NCI-H2081 treated with DMSO at 0.1 percent for 48 hours (cell line): ENCODE measurements at places on chromosomes 2 and 18.

- no peak for DNase-seq
Measured at GRCh38 chr18:22681908-22682307, 251.2 kb upstream of the RBBP8 start.

DNA sequence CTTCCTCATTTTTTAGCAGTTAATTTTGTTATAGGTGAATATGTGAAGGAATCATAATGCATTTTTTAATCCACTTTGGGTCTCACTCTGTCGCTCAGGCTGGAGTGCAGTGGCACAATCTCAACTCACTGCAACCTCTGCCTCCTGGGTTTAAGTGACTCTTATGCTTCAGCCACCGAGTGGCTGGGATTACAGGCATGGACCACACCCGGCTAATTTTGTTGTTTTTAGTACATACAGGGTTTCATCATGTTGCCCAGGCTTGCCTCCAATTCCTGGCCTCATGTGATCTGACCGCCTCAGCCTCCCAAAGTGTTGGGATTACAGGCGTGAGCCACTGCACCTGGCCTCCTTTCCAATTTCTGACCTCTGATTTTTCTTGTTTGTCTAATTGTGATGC lies 17.7 kb downstream of the SCYGR5 start:
- DNase-seq, result no peak

DNA sequence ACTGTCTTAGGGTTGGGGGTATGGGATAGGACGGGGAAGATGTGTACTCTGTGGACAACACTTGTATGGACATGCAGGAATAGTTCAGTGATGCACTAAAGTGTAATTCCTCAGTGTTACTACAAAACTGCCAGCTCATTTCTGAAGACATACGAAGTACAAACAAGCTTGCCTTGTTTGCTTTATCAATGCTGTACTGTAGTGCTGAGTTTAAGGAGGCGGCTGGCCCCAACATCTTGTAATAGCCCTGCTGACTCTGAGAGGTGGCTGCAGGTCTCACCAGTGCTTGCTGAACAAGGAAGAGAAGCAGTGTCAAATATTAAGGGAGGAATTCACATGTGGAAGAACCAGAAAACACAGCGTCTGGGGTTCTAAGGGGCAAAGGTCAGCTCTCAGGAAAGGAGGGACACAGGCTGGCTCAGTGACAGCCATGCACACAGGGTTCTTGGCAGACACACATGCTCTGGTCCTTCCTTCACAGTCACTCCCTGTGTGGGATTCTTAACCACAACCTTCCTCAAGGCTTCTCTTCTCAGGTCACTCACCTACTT lies 39.8 kb upstream of the EVA1A start:
- no peak for DNase-seq

DNA sequence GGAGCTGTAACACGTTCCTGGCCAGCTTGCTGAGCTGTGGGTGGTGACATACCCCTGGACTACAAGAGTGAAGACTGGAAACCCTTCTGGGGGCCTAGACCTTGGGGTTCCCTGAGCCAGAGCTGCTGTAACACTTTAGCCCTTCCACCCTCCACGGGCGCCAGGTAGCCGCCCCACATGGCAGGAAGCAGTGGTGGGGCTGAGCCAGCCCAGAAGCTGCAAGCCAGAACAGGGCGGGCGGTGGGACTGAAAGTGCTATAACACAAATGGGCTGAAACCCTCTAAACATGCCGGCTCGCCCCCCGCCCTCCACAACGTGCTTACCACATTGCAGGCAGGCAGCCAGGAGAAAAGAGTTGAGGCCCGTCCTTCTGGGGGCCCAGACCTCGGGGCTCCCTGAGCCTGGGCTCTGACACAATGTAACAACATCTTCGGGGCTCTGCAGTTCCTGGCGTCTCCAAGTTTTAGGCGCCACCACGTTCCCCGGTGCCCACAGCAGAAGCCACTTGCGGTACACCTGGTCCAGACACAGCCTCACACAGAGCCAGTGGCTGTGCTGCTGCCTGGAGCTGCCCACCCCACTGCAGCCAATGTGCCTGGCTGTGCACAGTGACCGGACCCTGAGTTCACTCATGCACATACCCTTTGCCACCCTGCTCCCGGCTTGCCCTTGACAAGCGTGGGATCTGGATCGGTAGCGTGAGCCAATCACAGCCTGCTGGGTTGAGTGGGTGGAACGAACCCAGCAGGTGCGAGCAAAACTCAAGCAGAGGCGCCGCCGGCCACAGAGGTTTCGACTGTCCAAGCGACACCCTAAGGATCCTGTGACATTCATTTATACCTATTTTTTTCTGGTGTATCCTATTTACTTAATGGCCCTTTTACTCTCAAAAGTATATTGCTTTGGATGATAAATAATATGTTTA lies 127.4 kb upstream of the FHL2 start:
- DNase-seq, result no peak

GRCh38 chr18:78247615-78248289 lies 731.9 kb upstream of the SALL3 start:
- no peak for DNase-seq

DNA sequence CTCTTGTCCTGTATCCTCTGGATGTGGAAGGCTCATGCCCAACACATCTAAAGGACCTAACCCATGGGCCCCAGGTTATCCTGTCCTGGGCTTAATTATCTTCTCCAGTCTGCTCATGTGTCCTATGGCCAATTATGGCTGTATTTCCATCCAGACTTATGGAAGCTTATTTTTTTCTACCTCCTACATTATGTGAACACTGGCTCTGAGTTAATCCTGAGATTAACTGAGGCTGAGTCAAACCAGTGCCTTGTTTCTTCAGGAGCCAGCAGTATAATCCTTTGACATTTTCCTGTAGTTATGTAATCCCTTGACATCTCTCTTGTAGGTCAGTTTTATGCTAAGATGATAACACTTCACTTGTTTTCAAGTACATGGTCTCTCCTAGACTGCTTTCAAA lies 213.6 kb downstream of the PMAIP1 start:
- no peak for DNase-seq

- DNase-seq, result no peak
Measured at GRCh38 chr2:198293281-198293680, 488.9 kb downstream of the PLCL1 start.

DNA sequence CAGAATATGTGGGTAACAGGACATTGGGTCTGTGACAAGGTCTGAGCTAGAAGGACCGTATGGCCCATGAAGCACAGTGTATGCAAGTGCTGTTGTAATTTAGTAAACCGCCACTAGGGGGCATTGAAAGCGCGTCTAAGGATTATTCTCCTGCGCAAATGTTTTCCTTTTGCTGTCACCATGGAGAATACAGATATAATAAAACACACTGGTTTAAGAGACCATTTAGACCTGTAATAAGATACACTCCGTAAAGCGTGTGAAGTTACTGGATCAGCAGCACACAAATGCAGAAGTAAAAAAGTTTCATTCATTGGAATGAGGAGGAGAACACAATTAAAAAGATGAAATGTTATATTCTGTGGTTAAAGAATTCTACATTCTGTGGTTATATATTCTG lies 272.4 kb downstream of the AGAP1 start:
- peak; percentile 60 for DNase-seq

- DNase-seq, result no peak
Measured at GRCh38 chr2:150007815-150008430, 420.3 kb upstream of the MMADHC start.

DNA sequence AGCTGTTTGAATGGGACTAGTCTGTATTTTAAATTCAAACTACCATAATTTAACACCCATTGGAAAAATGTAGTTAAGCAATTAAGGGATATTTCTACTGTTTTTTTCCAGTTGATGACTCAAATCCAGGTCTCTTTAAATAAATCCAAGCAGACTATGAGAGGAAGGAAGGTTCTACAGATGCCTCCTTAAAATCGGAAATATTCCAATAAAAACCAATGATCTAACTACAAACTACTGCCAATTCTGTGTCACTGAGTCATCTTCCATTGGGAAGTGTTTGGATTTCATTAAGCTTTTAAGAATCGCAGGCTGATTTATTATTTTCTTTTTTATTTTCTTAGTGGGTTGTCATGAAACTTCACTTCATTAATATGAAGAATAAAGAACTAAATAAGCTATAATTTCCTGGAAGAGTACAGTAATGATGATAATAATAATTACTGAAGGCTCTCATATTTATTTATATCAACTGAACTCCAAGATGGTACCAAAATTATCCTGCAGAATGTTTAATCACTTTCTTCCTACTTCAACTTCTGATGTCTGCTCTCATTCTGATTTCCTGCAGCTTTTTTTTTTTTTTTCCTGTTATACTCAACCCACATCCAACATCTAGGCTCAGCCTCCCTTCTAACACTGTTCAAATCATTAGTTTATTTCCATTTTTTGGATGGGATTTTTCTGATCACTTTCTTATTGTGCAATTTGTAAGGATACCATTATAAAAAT lies 166.3 kb upstream of the FN1 start:
- no peak for DNase-seq

GRCh38 chr2:3603536-3604206 lies 8.8 kb downstream of the COLEC11 start:
- no peak for DNase-seq

DNA sequence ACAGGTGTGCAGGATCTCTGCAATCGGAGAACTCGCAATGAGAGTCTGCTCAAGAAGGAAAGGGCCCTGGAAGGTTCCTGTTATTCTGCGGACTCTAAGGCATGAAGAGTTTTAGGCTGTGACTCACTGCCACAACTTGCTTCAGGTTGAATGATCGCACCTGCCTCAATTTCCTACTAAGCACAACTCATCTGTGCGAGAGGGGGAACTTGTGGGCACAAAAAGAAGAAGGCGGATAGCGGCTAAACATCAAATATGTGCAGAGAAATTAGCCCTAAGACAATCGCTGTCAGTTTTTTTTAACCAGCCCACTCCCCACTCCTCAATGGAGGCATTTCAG lies 14.0 kb upstream of the CREG2 start:
- DNase-seq, result no peak

DNA sequence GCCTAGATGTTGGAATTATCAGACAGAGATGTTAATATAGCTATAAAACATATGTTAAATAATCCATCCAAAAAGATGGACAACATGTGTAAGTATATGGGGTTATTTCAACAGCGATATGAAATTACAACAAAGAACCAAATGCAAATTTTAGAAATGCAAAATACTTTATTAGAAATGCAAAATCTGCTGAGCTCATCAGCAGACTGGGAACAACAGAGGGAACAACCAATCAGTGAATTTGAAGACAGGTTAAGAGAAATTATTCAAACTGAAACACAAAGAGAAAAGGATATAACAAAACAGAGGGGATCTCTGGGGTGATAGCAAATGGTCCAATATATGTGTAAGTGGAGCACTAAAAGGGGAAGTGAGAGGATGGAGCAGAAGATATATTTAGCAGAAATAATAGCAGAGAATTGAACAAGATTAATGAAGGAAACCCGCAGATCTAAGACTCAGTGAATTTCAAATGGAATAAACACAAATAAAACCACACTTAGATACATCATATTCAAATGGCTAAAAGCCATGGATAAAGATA lies 13.5 kb upstream of the HS6ST1 start:
- DNase-seq, result no peak

- no peak for DNase-seq
Measured at GRCh38 chr2:42804891-42805290, 12.5 kb upstream of the HAAO start.

DNA sequence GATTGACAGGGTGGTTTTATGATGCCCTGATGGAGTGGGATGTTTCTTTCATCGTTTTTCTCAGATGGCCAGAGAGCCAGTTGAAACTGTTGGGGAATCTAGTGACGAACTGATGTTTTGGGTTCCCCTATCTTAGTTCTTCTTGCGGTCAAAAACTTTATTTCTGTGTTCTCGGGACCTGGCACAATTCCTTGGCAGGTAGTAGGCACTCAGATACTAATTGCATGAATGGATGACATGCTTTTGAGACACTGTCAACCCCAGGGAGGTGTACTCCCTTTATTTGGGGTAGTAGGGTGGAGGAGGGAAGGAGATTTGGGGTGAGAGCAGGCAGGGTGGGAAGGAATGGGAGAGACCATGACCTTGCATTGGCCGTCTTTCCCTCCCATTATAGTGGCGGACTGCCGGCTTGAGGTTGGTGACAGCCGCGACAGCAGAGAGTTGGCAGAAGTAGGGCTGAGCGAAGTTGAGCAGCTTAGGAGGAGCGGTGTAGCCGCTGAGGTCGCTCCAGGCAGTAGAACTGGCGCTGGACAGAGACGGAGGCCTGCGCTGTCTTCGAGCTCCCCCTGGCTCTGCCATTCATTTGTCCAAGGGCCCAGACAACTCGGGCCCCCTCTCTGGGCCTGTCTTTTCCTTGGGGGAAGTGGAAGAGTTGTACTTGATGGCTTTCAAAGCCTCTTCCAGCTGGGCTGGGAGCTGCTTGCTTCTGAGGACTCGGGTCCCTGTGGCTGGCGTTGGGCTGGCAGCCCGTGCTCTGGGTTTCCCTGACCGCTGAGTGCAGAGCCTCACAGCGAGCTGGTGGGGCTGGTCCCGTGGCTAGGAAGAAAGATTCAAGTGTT lies 2.6 kb downstream of the TET3 start:
- no peak for DNase-seq

- DNase-seq, result no peak
Measured at GRCh38 chr2:158837645-158838044, 42.5 kb downstream of the DAPL1 start.

GRCh38 chr2:65846989-65847678 lies 414.7 kb upstream of the SPRED2 start:
- DNase-seq, result no peak

GRCh38 chr2:40797120-40797519 lies 345.2 kb upstream of the SLC8A1 start:
- no peak for DNase-seq

- no peak for DNase-seq
Measured at GRCh38 chr2:152525277-152525838, 190.4 kb downstream of the FMNL2 start.

DNA sequence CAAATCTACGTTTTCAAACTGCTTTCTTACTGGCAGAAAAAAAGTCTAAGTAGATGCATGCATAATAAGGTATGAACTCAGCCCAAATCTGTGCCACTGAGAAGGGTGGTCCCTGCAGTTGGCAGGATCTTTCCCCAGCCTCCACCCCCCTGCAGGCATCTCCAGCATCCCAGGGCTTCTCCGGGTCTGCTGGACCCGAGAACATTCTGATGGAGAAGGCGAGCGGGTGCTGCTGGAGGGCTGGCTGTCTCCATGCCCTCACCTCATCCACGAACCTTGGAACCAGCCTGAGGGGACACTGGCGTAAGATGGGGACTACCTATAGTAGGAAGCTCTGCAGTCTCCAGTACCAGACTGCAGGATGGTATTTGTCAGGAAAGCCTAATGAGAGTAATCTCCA lies 198.9 kb downstream of the HDAC4 start:
- DNase-seq, result no peak

DNA sequence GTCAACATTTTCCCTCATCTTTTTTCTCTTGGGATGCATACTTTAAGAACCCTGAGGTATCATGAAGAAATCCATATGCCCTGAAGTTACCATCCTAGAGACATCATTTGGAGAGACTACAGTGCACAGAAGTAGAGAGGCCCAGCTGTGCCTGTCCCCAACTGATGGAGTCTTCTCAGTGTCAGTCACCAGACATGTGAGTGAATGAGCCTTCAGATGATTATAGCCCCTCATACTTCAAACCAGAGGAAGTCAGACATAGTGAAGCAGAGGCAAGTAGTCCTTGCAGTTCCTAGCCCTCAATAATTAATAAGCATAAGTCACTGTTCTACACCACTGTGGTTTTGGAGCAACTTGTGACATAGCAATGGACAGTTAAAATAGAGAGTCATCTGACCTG lies 194.4 kb upstream of the ITGA4 start:
- no peak for DNase-seq
